Testis (tissue), 5 donors: ENCODE measurements at places on chromosomes 4 and X.

- H3K27me3 ChIP-seq: no peaks in the 10 kb centered on the region
- no peaks in the 10 kb centered on the region for H3K36me3 ChIP-seq
- peaks cover 20% of the 10 kb centered on the region for H3K4me1 ChIP-seq
- DNase-seq: no peak
- H3K4me3 ChIP-seq: peak overlapping the region; percentile 92
Observed at GRCh38 chr4:143186649-143187048, 1.9 kb downstream of the USP38 start.

DNA sequence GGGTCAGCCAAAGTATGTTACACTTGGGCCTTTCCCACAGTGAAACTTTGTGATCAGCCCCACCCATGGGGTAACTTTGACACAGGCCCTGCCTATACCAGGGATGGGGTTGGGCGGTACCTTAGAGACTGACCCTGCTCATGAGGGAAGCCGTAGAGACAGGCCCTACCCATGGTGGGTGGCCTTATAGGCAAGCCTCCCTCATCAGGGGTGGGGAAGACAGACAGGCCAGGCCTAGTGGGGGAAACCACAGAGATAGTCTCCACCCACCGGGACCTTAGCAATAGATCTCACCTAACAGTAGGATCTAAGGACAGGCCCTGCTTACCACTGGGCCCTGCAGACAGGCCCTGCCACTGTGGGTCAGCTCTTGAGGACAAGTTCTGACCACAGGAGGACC lies 6.8 kb downstream of the PLP2 start:
- DNase-seq: no peak
- no peak overlapping the region for H3K27ac ChIP-seq
- no peak overlapping the region for H3K4me3 ChIP-seq

DNA sequence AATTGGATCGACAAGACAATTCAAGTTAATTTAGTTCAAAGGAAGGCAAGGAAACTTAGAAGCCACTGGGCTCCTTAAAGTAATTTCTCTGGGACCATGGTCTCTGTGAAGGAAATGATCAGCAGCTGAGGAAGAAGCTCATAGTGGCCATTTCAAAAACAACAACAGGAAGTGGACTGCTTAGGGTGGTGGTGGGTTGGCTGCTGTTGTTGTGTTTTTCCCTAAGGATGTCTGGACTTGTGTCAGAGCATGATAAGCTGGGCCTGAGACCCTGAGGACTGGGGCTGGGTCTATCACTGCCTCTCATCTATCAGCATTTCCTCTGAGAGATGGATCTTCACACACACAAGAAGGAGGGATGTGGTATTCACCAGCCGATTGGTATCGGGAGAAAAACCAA lies 18.3 kb downstream of the KDR start:
- H3K27me3 ChIP-seq: no peaks in the 10 kb centered on the region
- H3K27ac ChIP-seq: no peak overlapping the region
- no peaks in the 10 kb centered on the region for H3K4me1 ChIP-seq

GRCh38 chr4:127209580-127210095 lies 423.1 kb upstream of the INTU start:
- H3K36me3 ChIP-seq: no peaks in the 10 kb centered on the region
- no peak overlapping the region for H3K4me3 ChIP-seq
- DNase-seq: no peak
- peaks cover 36% of the 10 kb centered on the region for H3K4me1 ChIP-seq

DNA sequence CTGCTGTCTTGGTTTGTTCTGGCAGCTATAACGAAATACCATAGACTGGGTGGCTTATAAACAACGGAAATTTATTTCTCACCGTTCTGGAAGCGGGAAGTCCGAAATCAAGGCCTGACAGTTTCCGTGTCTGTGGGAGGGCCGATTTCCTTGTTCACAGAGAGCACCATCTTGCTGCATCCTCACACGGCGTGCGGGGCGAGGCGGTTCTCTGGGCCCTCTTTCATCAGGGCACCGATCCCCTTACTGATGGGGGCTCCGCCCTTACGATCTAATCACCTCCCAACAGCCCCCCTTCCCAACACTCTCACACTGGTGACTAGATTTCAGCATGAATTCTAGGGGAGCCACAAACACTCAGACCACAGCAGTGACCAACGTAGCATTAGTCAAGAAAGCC lies 578.3 kb upstream of the FAT1 start:
- H3K4me3 ChIP-seq: peak overlapping the region; percentile 17
- peak; percentile 15 for DNase-seq
- no peaks in the 10 kb centered on the region for H3K4me1 ChIP-seq
- H3K36me3 ChIP-seq: no peaks in the 10 kb centered on the region
- H3K27me3 ChIP-seq: no peaks in the 10 kb centered on the region

DNA sequence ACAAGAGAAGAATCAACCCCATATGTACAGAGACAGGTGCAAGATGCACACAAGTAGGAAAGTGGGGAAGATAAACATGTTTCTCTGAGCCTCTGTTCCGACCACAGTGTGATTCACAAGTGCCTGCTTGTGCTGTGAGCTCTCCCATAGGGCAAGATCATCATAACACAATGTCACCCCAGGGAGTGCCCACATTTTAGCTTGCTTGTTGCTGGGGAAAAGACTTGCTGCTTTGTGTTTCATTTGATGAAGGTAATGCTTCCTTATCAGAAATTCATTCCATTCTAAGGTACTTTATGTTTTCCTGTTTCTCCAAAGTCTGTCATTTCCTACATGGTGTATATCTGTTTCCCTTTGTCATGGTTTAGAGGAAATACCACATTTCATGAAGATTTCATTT lies 304.5 kb upstream of the DIPK2B start:
- no peaks in the 10 kb centered on the region for H3K4me1 ChIP-seq
- no peaks in the 10 kb centered on the region for H3K27me3 ChIP-seq
- no peak for DNase-seq
- no peaks in the 10 kb centered on the region for H3K36me3 ChIP-seq

DNA sequence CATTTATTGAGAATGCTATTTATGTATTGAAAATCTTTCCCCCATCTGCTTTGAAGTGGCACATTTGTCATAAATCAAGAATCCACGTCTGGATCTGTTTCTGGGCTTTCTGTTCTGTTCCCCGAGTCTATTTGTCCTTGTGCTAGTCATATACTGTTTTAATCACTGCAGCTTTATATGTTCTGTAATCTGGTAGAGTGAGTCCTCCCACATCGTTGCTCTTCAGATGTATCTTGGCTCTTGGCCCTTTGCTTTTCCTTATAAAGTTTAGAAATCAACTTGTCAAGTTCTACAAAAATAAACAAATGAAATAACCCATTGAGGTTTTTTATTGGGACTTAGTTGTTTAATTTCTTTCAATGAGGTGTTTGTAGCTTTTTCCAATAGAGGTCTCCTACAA lies 29.0 kb downstream of the LONRF3 start:
- DNase-seq: no peak
- no peak overlapping the region for H3K4me3 ChIP-seq
- no peaks in the 10 kb centered on the region for H3K27me3 ChIP-seq
- no peaks in the 10 kb centered on the region for H3K36me3 ChIP-seq
- H3K27ac ChIP-seq: no peak overlapping the region

GRCh38 chr4:151446208-151446607 lies 37.2 kb downstream of the FHIP1A start:
- no peaks in the 10 kb centered on the region for H3K36me3 ChIP-seq
- no peak for DNase-seq
- H3K27ac ChIP-seq: no peak overlapping the region
- H3K4me1 ChIP-seq: no peaks in the 10 kb centered on the region
- no peaks in the 10 kb centered on the region for H3K27me3 ChIP-seq

DNA sequence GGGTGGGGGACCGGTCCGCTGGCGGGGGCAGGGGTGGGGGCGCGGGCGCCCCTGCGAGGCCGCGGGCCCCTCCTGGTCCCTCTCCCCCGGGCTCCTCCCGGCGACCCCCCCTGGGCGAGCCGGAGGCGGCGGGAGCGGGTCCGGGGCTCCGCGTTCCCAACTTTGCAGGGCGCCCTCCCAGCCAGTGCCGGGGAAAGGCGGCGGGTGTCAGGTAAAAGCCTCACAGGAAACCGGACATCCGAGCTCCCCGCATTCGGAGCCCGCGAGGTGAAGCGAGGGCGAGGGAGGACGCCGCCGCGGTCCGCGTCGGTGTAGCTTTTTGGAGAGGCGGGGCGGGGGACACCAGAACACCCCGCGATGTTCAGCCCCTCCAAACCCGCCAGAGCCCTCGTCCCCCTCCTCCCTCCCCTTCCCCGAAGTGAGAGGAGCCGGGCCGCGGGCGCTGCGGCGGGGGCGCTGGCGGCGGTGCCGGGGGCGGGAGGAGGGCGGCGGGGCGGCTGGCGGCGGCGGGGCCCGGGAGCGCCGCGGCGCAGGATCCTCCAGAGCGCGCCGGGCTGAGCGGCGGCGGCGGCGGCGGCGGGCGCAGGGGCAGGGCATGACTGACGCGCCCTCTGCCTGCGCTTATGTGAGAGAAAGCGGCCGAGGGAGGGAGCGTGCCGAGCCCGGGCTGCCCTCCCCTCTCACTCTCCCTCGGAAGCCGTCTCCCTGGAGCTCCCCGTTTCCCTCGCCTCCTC lies at the start of gene VEGFC:
Gene VEGFC (minus strand): TSS at position 597 of the 734 bp plus-strand sequence. CDS start 611 bp downstream, outside the sequence.
- peak within 1 kb of the TSS; percentile 76 for H3K4me3 ChIP-seq
- H3K36me3 ChIP-seq: no peaks in the 10 kb centered on the region
- peak; percentile 71 for DNase-seq
- H3K27me3 ChIP-seq: no peaks in the 10 kb centered on the region
- H3K27ac ChIP-seq: peak within 1 kb of the TSS; percentile 77

- H3K27ac ChIP-seq: no peak overlapping the region
- H3K36me3 ChIP-seq: no peaks in the 10 kb centered on the region
- no peak overlapping the region for H3K4me3 ChIP-seq
- H3K4me1 ChIP-seq: no peaks in the 10 kb centered on the region
Observed at GRCh38 chr4:73596001-73596400, 24.2 kb downstream of the RASSF6 start.

GRCh38 chr4:57158762-57159161 lies 48.6 kb upstream of the IGFBP7 start:
- no peaks in the 10 kb centered on the region for H3K36me3 ChIP-seq
- H3K4me3 ChIP-seq: no peak overlapping the region
- H3K4me1 ChIP-seq: no peaks in the 10 kb centered on the region
- H3K27ac ChIP-seq: no peak overlapping the region

DNA sequence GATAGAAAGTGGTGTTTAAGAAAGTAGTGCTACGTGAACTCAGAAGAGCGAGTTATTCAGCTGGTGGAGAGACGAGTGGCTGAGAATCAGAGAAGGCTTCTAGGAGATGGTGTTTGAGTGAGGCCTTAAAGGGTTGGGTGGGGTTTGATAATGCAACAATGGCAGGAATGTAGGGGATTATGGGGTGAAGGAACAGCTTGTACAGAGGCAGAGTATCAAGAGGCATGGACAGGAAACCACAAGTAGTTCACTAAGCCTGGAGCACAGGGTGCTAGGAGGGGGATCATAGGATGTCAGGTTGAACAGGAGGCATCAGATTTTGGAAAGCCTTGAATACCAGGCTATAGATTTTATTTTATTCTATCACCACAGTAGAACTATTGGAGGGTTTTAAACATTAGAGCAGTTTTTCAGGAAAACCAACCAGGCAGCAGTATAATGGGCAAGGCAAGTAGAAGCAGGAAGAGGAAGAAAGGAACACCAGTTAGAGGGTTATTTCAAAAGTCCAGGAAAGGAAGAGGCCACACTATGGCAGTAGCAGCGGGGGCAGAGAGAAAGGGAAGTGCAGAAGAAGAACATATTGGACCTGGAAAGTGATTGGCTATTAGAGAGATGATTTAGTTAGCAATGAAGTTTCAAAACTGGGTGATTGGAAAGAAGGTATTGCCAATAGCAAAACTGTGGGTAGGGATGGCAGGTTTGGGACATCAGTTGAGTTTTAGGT lies 99.2 kb downstream of the DOCK11 start:
- no peak overlapping the region for H3K27ac ChIP-seq
- H3K4me3 ChIP-seq: no peak overlapping the region
- H3K36me3 ChIP-seq: no peaks in the 10 kb centered on the region
- DNase-seq: no peak
- no peaks in the 10 kb centered on the region for H3K27me3 ChIP-seq

- peaks cover 7% of the 10 kb centered on the region for H3K4me1 ChIP-seq
- H3K36me3 ChIP-seq: no peaks in the 10 kb centered on the region
Observed at GRCh38 chr4:153143527-153144348, 60.5 kb upstream of the TRIM2 start.

DNA sequence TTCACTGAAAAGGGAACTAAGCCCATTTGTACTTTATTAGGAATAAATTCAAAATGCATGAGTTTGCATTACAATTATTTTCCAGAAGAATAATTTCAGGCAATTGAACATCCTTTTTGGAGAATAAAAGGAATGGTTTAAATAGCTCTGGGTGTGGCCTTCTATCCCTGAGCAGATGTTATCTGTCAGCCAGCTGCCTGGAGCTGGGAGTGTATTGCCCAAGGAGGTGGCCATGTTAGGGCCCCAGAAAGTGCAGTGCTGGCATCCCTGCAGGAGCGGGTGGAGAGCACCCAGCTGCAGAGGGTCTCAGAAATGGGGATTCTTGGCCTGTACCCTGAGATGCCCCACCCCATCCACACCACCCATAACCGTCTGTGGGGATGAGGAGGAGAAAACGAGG lies 21.6 kb upstream of the VEGFD start:
- H3K27me3 ChIP-seq: no peaks in the 10 kb centered on the region
- H3K27ac ChIP-seq: no peak overlapping the region
- no peak for DNase-seq
- H3K4me3 ChIP-seq: no peak overlapping the region

- peaks cover 10% of the 10 kb centered on the region for H3K4me1 ChIP-seq
- DNase-seq: no peak
- peak overlapping the region; percentile 61 for H3K27ac ChIP-seq
- H3K36me3 ChIP-seq: no peaks in the 10 kb centered on the region
Observed at GRCh38 chr4:90246816-90247215, 119.6 kb downstream of the CCSER1 start.

DNA sequence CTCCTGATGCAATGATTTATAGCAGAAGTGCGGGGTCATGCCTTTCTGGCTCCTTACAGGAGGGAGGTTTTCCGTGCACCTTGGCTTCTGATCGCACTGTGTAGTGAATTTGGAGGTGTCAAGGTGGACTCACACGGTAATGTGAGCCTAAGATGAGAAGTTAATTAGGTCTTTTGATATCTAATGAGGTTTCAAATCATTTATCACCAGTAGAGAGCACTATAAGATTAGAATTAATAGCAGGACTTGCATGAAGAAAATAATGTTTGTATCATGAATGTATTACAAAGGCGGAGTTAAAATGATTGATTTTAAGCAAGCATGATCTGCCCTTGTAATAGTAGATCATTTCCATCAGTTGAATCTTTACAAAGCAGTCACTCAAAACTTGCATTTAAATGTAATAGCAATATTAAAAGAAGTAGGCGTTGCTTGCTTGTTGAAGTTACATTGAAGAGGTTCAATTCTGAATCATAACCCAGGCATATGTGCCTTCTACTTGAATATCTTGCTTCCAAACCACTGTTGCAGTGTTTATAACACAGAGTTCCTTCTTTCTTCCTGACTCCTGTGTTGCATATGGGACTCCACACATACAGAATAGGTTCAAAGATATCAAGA lies 152.1 kb downstream of the FMR1NB start:
- no peak for DNase-seq
- no peaks in the 10 kb centered on the region for H3K36me3 ChIP-seq
- no peaks in the 10 kb centered on the region for H3K4me1 ChIP-seq

GRCh38 chrX:101550362-101550750 lies at the start of gene ARMCX1:
Gene ARMCX1, plus strand, starts transcription at chrX:101550547. Its CDS starts 2,384 bp downstream, at chrX:101552931.
- peak within 1 kb of the TSS; percentile 89 for H3K27ac ChIP-seq
- DNase-seq: peak; percentile 85
- H3K4me3 ChIP-seq: peak within 1 kb of the TSS; percentile 55
